ENCODE measurements at places on chromosomes 5 and 9. TPM values are rescaled to one million over a fixed set of nuclear protein-coding genes. Genes with fewer than 3 reads are reported as not detected.
A peak's percentile ranks its signal among the peaks of the same experiment; 100 is the strongest.

GRCh38 chr9:8338767-8339510 lies 539.4 kb upstream of the DMAC1 start:
- no peak for DNase-seq
- no peaks in the 10 kb centered on the region for H3K4me1 ChIP-seq
- H3K4me3 ChIP-seq = no peak overlapping the region

The IRX2 gene
- not detected for total RNA-seq

DNA sequence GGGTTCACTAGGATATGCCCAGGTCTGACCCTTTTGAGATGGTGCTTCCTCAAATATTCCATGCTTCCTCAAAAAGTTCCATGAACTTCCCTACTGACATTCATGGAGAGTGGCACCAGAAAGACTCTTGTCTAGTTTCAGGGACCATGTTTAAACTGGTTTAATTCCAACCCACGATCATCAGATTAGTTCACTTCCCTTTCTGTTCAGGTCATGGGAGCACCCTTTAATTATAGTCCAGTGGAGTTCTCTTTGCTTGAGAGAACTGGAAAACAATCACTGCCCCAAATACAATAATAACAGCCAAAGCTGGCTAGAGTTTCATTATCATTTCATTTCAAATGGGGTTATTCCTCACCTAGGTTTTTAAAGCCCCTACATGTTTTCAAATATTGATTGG lies 9.7 kb upstream of the ERBIN start:
- no peaks in the 10 kb centered on the region for H3K27me3 ChIP-seq
- no peaks in the 10 kb centered on the region for H3K4me1 ChIP-seq
- DNase-seq = no peak
- H3K4me3 ChIP-seq = no peak overlapping the region

DNA sequence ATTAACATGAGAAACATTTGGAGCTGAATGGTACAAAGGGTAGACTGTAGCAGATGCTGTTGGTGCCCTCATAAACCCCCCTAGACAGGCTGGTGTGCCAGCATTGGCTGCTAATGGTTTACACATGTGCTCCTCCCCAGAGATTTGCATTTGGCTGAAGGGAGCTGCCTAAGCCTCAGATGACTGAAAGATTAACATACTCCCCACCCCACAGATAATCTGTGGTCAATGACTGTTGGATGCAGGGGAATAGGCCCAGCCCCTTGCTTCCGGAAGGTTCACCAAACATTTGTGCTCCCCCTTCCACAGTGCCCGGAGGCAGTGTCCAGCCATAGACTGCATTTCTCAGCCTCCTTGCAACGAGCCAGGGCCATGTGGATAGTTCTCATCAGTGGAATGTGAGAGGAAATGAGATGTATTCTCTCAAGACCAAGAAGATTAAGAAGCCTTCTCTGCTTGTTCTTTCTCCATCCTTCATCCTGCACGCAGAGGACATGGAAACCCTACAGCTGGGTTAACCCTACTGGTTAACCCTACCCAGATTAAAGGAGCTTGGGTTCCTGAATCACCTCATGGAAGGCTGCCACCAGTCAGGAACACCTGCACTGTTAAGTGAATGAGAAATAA lies 79.6 kb downstream of the PHAX start:
- no peaks in the 10 kb centered on the region for H3K4me1 ChIP-seq
- H3K27ac ChIP-seq = no peak overlapping the region
- no peaks in the 10 kb centered on the region for H3K27me3 ChIP-seq
- DNase-seq = no peak
- H3K4me3 ChIP-seq = no peak overlapping the region

The SNX18 gene
- 27.9 TPM for total RNA-seq

DNA sequence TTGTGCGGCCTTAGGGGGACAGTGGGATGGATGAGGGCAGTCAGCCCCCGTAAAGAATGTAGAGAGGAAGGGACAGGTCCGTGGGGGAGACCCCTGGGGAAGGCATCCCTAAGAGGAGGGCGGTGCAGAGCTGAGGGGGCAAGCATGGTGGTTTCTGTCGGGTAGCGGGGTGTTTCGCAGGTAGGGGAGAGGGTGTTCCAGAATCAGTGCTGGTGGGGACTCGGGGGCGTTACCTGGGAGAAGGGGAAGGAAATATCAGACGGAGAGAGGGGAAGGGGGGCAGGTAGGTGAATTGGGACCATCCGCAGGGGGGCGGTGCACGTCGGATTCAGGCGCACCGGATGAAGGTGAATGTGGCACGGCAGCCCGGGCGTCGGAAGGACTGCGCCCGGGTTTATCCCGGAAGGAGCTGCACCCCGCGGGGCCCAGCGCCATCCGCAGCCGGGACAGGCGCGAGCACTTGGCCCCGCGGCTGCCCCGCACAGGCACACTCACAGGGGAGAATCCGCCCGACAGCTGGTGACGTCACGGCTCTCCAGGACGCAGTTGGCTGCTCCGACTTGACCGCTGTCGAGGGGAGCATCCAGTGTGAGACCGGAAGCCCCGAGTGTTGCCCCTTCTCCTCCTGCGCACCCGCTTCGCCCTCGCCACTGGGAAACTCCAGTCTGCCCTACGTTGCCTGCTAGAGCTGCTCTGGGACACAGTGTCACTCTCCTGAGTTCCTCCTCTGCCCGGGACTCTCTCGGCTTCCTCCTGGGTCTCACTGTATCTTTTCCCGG lies 1.3 kb downstream of the CD72 start:
- no peaks in the 10 kb centered on the region for H3K36me3 ChIP-seq
- DNase-seq = peak; percentile 75
- peak overlapping the region; percentile 60 for H3K27ac ChIP-seq
- peak overlapping the region; percentile 64 for H3K4me3 ChIP-seq
- H3K4me1 ChIP-seq = peaks cover 36% of the 10 kb centered on the region
- H3K27me3 ChIP-seq = no peaks in the 10 kb centered on the region

The AGXT2 gene
- total RNA-seq = not detected

The LARP1 gene
- total RNA-seq = 159 TPM

The MARCOL gene
- not detected for total RNA-seq

DNA sequence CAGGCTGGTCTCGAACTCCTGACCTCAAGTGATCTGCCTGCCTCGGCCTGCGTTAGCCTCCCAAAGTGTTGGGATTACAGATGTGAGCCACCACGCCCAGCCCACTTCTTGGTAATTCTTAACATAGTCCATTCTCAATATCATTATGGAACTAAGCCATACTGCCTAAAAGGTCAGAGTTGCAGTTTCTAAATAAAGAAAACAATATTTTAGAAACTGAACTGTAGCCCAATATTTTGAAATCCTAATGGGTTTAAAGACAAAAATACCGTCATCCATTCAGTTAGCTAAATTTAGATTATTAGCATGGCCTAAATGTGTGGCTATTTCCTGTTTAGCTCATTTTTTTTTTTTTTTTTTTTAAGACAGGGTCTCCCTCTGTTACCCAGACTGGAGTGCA lies 99.5 kb downstream of the USP20 start:
- no peak overlapping the region for H3K4me3 ChIP-seq
- peak overlapping the region; percentile 66 for H3K27ac ChIP-seq
- H3K36me3 ChIP-seq = peaks cover 4% of the 10 kb centered on the region
- peaks cover 72% of the 10 kb centered on the region for H3K4me1 ChIP-seq

- no peaks in the 10 kb centered on the region for H3K4me1 ChIP-seq
- no peak overlapping the region for H3K4me3 ChIP-seq
- no peak for DNase-seq
- no peak overlapping the region for H3K27ac ChIP-seq
These were observed 151.2 kb downstream of the SNCAIP start for GRCh38 chr5:122463221-122463620.

- no peak overlapping the region for H3K27ac ChIP-seq
- H3K36me3 ChIP-seq = no peaks in the 10 kb centered on the region
- H3K4me1 ChIP-seq = no peaks in the 10 kb centered on the region
- no peak for DNase-seq
- no peaks in the 10 kb centered on the region for H3K27me3 ChIP-seq
These were observed 623.3 kb downstream of the HINT1 start for GRCh38 chr5:130541617-130542221.

DNA sequence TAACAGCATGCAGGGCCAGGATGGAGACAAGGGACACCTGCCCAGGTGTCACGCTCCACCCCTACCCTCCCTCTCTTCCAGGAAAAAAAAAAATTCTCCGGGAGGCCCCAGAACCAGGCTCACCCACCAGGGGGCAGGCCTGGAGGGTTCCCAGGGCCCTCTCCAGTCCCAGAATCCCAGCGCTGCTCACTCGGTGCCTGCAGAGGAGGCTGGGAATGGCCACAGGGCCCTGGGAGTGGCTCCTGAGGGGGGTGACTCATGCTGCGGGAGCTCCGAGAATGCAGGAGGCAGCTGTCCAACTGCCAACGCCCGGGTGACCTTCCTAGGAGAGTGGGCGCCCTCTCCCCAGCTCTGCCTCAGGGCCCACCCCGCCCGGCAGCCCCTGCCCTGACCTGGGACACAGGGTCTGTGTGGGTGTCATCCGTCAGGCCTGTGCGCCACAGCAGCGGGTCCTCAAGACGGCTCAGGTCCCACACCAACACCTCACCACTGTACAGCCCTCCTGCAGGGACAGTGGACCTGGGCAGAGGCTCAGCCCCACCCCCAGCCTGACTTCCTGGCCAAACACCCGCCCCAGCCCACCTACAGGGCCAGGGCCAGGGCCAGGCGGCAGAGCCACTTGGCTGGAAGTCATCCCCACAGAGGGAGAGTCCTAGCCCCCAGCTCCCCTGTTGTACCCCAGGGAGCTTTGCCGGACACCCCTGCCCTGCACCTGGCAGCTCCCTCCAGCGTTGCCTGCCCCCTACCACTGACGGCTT lies 21.2 kb downstream of the DYNC2I2 start:
- no peak overlapping the region for H3K27ac ChIP-seq
- H3K4me1 ChIP-seq = no peaks in the 10 kb centered on the region
- peaks cover 24% of the 10 kb centered on the region for H3K36me3 ChIP-seq
- H3K4me3 ChIP-seq = no peak overlapping the region
- no peaks in the 10 kb centered on the region for H3K27me3 ChIP-seq

- no peaks in the 10 kb centered on the region for H3K36me3 ChIP-seq
- no peaks in the 10 kb centered on the region for H3K4me1 ChIP-seq
- DNase-seq = no peak
- no peak overlapping the region for H3K4me3 ChIP-seq
These were observed 84.8 kb downstream of the RAD23B start for GRCh38 chr9:107367727-107368502.

The OR1Q1 gene
- not detected for total RNA-seq

The OR13C9 gene
- total RNA-seq = not detected

DNA sequence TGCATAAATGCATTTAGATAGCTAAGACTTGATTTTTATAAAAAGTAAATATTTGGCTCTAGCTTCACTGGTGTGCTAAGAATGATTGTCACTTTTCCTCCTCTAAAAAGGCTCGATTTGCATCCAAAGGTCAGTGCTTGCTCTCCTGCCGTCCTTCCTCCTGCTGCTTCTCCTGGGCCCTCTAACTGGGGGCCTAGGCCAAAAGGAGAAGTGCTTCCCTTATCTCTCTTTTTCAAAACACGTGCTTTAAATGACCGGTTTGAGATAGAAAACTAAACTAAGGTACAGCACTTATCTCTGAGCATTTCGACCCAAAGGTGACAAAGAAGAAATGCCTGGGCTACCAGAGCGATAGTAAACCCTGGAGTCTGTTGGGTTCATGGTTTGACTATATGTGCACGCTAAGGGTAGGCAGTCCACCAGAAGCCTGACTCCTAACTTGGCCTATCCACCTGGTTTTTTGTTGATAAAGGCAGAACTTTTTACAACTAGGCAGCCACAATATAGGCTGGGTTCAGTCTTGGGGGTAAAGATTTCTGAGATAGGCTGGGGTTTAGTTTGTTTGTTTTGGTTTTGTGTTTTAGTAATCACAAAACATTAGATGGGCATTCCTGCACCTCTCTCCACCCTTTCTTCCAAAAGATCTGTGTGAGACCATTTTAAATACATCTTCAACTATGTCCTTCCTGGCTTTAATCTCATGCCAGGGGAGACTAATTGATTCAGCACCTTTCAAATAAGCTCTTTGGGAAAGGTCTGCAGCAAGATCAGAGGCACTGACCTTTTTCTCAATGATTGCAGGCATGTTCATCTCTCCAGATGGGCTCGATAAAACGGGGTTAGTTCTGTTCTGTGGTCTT lies 3.8 kb downstream of the NR2F1-AS1 start:
- H3K27me3 ChIP-seq = peaks cover 76% of the 10 kb centered on the region
- DNase-seq = no peak
- H3K4me3 ChIP-seq = no peak overlapping the region
- no peak overlapping the region for H3K27ac ChIP-seq
- no peaks in the 10 kb centered on the region for H3K36me3 ChIP-seq

DNA sequence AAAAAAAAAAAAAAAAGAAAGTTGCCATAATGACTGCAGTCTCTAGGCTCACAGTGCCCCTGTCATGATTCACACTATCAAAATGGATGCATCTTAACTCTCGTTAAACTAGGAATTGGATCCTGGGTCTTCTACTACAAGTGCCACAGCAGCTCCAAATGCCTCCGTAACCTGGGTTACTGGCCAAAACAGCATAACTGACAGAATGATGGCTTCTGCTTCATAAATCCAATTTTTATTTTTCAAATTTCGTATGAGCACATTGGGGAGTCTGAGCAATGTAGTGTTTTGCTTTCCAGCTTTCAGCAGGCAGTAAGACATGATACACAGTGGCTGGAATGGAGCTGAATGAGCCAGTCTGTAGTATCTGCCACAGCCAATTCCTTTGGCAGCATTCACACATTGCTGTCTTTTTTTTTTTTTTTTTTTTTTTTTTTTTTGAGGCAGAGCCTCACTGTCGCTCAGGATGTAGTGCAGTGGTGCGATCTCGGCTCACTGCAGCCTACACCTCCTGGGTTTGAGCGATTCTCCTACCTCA lies 36.0 kb upstream of the NPM1 start:
- H3K4me3 ChIP-seq = no peak overlapping the region
- H3K36me3 ChIP-seq = no peaks in the 10 kb centered on the region
- no peak overlapping the region for H3K27ac ChIP-seq
- peaks cover 5% of the 10 kb centered on the region for H3K4me1 ChIP-seq
